Progenitor cell of endocrine pancreas (in vitro differentiated cells): ENCODE measurements at places on chromosomes 13 and 19. TPM values are rescaled to one million over a fixed set of nuclear protein-coding genes. Genes with fewer than 3 reads are reported as not detected.
A peak's percentile ranks its signal among the peaks of the same experiment; 100 is the strongest.

GIPC3 gene
- total RNA-seq = not detected in 2 replicates

ZNF415 gene
- total RNA-seq = 13.6 and 18.1 TPM in 2 replicates

CEACAM4 gene
- total RNA-seq = not detected in 2 replicates

IGFL2 gene
- not detected in 2 replicates for total RNA-seq

SERTM1 gene
- total RNA-seq = 0.22 and 0.24 TPM in 2 replicates

SHANK1 gene
- 0.20 and 0.36 TPM in 2 replicates for total RNA-seq

RSPH6A gene
- 0.42 and 0.48 TPM in 2 replicates for total RNA-seq

- H3K4me3 ChIP-seq = no peak overlapping the region
- H3K27me3 ChIP-seq = peaks cover 55% of the 10 kb centered on the region
- H3K36me3 ChIP-seq = no peaks in the 10 kb centered on the region
- H3K27ac ChIP-seq = no peak overlapping the region
- DNase-seq = no peak
- H3K4me1 ChIP-seq = peaks cover 11% of the 10 kb centered on the region
These were observed 919.9 kb downstream of the SLITRK1 start for GRCh38 chr13:82962397-82962796.

DNA sequence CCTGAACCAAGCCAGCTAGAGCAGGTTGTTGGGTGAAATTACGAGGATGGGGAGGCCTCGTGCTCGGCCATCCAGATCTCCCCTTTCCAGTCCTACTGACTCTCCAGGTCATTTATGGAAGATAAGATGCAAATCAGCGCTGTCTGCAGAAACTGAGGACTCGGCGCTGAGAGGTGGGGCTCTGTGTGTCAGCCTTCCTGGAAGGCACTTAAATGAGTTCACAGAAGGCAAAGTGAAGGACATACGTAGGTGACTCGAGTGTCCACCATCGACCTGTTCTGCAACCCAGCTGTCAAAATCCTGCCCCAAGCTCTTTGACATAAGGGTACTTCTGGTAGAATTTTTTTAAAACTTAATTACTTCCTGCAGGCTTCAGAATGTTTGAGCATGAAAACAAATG is 86.4 kb downstream of the RAB20 start:
- no peaks in the 10 kb centered on the region for H3K4me1 ChIP-seq
- H3K27ac ChIP-seq = no peak overlapping the region
- no peak overlapping the region for H3K4me3 ChIP-seq
- H3K36me3 ChIP-seq = peaks cover 19% of the 10 kb centered on the region

DNA sequence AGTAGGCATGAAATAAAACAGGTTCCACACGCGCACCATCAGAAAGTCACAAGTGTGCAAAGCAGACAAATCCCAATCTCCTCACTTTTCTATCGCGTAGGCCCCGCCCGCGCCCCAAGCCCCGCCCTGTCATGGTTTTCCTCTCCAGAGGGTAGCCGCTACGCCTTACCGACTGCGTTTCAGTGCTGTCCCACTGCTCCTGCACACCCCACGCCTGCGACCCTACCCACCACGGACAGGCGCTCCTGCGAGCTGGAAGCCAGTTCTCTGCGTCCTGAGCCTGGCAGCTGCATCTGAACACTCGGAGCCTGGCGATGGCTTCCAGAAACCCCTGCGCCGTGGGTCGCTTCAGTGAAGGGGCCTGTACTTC is 379 bp upstream of the ZNF470 start:
- peak; percentile 25 for DNase-seq
- peak overlapping the region; percentile 99 for H3K4me3 ChIP-seq
- H3K27ac ChIP-seq = peak overlapping the region; percentile 96
- H3K4me1 ChIP-seq = no peaks in the 10 kb centered on the region
- H3K36me3 ChIP-seq = peaks cover 59% of the 10 kb centered on the region

DNA sequence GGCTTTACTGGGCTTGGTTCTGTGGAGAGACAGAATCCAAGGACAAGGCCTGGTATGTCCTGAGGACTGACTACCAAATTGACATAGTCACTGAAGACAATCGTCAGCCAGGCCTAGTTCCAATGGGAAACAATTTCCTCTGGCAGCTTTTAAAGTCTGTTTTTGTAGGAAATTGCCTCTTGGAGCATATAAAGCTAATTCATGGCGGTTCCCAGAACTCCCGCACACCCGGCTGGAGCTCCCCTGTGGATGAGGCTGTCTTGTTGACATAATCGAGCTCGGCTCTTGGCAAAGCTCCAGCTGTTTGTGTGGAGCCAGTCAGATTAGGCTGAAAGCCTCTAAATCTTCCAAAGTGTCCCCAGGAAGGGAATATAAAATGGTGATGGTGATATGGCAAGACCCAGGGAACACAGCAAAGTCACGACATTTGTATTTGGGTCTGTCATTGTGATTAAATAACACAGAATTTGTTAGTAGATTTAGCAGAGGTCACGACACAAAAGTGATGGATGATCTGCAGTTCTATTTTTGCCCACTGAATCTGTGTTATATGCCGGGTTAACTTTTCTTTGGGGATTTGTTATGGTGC is 395.0 kb downstream of the PCDH9 start:
- no peak for DNase-seq
- H3K27ac ChIP-seq = no peak overlapping the region
- H3K27me3 ChIP-seq = peaks cover 4% of the 10 kb centered on the region
- peaks cover 3% of the 10 kb centered on the region for H3K4me1 ChIP-seq

GRCh38 chr19:48310227-48310626 is 15.1 kb upstream of the EMP3 start:
- H3K4me3 ChIP-seq = no peak overlapping the region
- no peak overlapping the region for H3K27ac ChIP-seq
- no peaks in the 10 kb centered on the region for H3K36me3 ChIP-seq
- no peaks in the 10 kb centered on the region for H3K4me1 ChIP-seq
- H3K27me3 ChIP-seq = peaks cover 10% of the 10 kb centered on the region

- DNase-seq = no peak
- H3K36me3 ChIP-seq = no peaks in the 10 kb centered on the region
- no peak overlapping the region for H3K4me3 ChIP-seq
These were observed 6.3 kb upstream of the PNMA8C start for GRCh38 chr19:46435009-46435408.

GRCh38 chr19:31075146-31075655 is 274.0 kb downstream of the TSHZ3 start:
- H3K4me3 ChIP-seq = no peak overlapping the region
- H3K27me3 ChIP-seq = peaks cover 21% of the 10 kb centered on the region
- H3K36me3 ChIP-seq = no peaks in the 10 kb centered on the region
- no peaks in the 10 kb centered on the region for H3K4me1 ChIP-seq
- H3K27ac ChIP-seq = no peak overlapping the region
- DNase-seq = no peak

GRCh38 chr19:52923778-52924593 is 758 bp upstream of the ZNF888 start:
- H3K36me3 ChIP-seq = peaks cover 24% of the 10 kb centered on the region
- H3K4me1 ChIP-seq = peaks cover 26% of the 10 kb centered on the region
- H3K27ac ChIP-seq = peak overlapping the region; percentile 98
- H3K27me3 ChIP-seq = no peaks in the 10 kb centered on the region
- DNase-seq = no peak

DNA sequence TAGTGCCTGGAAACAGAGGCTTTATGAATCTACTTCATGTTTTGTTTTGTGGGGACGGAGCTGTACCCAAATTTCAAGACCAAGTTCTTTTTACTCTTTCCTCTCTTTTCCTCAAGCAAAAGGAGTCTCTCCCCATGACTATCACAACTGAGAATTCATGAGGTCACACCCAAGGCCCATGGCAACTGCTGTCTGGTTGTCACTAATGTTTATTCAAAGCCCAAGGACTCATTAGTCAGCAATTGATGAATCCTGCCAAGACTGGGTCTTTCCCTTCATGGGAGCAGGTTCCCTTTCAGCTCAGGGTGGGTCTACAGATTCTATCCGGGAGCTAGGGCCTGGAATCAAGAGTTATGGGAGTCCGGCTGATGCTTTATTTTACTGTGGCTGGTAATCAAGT is 441.5 kb upstream of the PCDH20 start:
- no peak overlapping the region for H3K27ac ChIP-seq
- no peaks in the 10 kb centered on the region for H3K4me1 ChIP-seq
- no peaks in the 10 kb centered on the region for H3K27me3 ChIP-seq

GRCh38 chr13:85557691-85558467 is 241.3 kb downstream of the SLITRK6 start:
- H3K27ac ChIP-seq = no peak overlapping the region
- H3K36me3 ChIP-seq = no peaks in the 10 kb centered on the region
- peaks cover 3% of the 10 kb centered on the region for H3K4me1 ChIP-seq
- DNase-seq = no peak
- H3K27me3 ChIP-seq = no peaks in the 10 kb centered on the region
- no peak overlapping the region for H3K4me3 ChIP-seq

DNA sequence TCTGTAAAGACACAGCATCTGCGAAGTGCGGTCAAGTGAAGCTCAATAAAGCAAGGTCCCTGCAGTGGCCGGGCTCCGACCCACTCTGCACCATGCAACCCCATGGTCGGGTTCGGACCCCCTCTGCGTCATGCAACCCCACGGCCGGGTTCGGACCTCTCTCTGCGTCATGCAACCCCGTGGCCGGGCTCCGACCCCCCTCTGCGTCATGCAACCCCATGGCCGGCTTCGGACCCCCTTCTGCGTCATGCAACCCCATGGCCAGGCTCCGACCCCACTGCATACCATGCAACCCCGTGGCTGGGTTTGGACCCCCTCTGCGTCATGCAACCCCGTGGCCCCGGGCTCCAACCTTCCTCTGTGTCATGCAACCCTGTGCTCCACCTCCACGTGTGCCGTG is 43.8 kb downstream of the CARS2 start:
- no peaks in the 10 kb centered on the region for H3K4me1 ChIP-seq
- H3K27me3 ChIP-seq = no peaks in the 10 kb centered on the region
- no peak for DNase-seq

GRCh38 chr13:91203430-91203829 is 144.1 kb upstream of the MIR17HG start:
- no peak overlapping the region for H3K27ac ChIP-seq
- no peak for DNase-seq
- peaks cover 16% of the 10 kb centered on the region for H3K4me1 ChIP-seq
- no peaks in the 10 kb centered on the region for H3K27me3 ChIP-seq
- no peak overlapping the region for H3K4me3 ChIP-seq
